ENCODE measurements at places on chromosomes 5 and 9.

DNA sequence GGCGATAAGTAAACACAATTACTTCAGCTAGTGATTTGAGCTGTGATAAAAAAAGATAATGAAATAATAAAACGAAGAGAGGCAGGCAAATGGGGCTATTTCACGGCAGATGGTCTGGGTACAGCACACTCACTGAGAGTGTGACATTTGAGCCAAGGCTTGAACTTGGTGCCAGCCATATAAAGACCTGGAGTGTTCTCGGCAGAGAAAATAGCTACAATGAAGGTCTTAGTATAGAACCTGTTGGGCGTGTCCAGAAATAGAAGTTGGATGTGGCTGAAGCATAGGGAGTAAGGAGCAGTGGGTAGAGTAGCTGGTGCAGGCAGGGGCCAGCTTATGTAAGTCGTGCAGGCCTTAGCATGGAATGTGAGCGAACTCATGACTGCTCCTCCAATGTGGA is 660.3 kb upstream of the WWC1 start:
- no peak for DNase-seq

GRCh38 chr9:3900673-3901318 is 375.0 kb upstream of the RFX3 start:
- DNase-seq = no peak

DNA sequence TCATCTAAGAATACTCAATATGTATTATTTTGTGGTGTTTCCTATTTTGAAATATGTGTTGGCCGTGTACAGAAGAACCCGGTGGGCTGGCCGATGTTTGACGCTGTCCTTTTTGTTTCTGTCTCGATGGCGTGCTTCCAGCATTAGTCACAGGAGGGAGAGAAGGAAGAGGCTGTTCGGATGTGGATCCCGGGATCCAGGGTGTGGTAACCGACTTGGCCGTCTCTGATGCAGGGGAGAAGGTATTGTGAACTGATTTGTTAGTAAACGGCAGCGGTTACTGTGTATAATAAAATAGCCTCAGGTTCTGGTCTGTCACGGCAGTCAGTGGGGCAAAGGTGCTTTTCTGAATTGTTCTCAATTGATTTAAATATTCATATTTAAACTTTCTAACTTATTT is 275.0 kb downstream of the ARHGEF28 start:
- DNase-seq = no peak

GRCh38 chr5:146395193-146395592 is 51.9 kb upstream of the TCERG1 start:
- no peak for DNase-seq

DNA sequence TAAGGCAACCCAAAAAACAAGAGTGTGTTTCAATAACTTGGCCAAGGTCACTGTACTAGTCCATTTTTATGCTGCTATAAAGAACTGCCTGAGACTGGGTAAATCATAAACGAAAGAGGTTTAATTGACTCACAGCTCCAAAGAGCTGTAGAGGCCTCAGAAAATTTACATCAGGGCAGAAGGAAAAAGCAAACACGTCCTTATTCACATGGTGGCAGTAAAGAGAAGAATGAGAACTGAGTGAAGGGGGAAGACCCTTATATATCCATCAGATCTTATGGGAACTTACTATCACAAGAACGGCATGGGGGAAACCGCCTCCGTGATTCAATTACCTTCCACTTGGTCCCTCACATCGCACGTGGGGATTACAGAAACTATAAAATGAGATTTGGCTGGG is 64.3 kb upstream of the CAMK4 start:
- DNase-seq = no peak

- DNase-seq = no peak
These were observed 90.1 kb upstream of the DMRT1 start for GRCh38 chr9:751137-752051.

DNA sequence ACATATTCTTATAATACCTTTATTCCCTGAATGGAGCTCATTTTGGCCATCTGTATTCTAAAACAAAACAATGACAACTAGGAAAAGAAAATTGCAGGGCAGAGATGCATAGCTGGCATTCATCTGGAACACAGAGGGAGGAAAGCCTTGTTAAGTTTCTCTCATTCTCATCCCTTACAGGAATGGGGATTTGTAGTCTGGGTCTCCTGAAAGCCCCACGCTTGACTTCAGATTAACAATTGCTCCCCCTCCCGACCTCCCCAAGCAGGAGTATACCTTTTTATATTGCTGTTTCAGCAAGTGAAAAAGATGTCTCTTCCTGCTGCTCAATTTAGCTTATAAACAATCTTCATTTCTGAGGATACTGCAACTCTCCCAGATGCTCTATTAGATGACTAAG is 812.1 kb downstream of the EFNA5 start:
- no peak for DNase-seq

DNA sequence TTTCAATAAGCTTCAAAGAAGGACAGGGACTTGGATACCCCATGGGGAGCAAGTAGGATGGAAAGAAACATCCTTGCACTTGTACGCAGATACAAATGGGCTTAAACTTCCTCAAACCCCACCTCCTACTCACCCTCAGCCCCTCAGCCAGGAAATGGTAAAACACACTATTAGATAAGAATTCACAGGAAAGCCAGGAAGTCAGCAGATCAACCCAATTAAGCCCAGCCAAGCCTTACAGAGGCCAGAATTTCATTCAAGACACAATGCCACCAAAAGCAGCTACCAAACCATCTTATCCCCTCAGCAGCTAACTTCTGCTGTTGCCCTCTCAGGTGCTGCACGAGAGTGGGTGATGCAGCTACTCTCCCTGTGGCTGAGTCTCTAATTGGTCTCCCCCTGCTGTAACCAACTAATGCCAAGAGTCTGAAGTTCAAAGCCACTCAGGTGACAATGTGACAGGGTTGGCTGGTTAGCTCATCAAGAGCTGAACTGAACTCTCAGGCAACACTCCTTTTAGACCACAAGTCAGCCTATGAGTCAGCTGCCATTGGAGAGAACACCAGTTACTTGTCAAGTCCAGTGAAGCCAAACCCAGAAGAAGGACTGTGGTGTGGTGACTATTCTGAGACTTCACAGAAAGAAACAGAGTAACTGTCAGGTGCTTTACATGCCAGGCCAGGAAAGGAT is 201.9 kb downstream of the ZNF608 start:
- DNase-seq = no peak

DNA sequence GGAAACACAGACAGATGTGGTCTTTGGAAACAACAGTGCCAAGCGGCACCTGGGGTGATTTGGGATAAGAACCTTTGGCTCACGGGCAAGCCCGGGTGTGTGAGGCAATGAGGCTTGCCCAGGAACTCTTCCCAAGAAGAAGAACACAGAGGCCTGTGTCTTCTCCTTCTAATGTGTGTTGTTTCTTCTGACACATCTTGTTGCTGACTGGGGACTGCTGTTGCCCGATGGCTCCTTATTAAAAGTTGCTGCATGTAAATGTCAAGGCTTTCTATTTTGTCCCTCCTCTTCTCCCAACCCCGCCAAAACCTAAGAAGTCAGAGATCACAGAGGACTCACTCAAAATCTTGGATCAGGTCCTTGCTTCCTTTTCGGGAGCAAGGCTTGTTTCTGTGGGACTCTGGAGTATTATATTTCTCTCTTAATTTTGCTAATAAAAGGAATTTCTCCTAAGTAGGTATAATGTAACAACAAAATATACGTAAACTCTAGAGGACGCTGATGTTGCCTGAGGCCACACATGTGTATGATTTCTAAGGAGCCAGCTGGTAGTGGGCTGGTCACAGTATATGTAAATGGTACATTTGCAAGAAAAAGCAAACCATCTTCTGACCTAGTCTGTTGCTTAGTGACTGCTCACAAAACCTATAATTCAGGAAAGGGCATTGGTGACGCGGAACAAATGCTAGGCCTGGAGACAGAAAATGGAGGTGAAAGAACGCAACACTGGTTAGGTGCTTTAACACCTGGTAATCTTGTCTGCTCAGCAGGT is 232.5 kb downstream of the GADD45G start:
- no peak for DNase-seq

DNA sequence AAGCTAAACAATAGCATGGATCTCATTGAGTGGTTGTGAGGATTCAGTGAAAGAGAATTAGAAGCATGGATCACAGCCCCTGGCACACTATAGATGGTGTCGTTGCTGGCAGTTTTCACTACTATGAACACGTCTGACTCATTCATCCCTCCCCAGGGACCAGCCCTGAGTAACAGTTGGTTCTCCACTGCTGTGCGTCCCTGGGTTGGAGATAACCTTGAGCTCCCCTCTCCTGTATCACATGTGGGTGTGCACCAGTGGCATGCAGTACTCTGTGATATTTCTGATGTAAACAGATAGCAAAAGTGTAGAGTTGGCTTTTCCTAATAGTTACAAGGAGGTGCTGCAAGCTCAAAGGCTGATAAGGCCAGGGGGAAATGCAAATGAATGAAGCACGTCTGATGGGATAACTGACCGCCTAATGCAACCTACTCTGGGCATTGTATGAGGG is 8.8 kb upstream of the LCP2 start:
- no peak for DNase-seq

DNA sequence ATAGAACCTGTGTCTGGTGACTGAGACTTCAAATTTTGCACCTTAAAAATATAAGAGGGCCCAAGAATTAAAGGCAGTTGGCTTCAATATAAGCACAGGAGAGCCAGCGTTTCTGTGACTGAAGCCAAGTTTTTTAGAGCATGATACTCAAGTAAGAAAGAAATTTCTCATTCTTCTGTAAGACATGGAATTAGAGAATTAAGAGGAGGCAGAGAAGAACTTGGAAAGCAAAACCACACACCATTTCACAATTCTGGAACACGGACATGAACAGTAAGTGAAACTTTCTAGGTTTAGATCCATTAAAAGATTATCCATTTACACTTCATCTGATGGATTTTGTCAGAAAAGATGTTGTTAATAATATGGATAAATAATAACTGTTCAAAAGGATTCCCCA is 8.9 kb upstream of the AGXT2 start:
- DNase-seq = no peak

GRCh38 chr5:143922718-143923117 is 110.8 kb downstream of the HMHB1 start:
- no peak for DNase-seq

GRCh38 chr5:11383506-11384095 is 520.6 kb downstream of the CTNND2 start:
- no peak for DNase-seq

DNA sequence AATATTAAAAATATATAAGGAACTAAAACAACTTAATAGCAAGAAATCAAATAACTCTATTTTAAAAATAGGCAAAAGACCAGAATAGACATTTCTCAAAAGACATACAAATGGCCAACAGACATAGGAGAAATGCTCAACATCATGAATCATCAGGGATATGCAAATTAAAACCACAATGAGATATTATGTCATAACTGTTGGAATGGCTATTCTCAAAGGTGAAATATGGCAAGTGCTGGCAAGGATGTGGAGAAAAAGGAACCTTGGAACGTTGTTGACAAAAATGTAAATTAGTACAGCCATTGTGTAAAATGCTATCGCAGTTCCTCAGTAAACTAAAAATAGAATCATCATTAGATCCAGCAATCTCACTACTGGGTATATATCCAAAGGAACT is 468.5 kb downstream of the NFIB start:
- DNase-seq = no peak

GRCh38 chr5:118405650-118406061 is 582.7 kb downstream of the DTWD2 start:
- DNase-seq = no peak

DNA sequence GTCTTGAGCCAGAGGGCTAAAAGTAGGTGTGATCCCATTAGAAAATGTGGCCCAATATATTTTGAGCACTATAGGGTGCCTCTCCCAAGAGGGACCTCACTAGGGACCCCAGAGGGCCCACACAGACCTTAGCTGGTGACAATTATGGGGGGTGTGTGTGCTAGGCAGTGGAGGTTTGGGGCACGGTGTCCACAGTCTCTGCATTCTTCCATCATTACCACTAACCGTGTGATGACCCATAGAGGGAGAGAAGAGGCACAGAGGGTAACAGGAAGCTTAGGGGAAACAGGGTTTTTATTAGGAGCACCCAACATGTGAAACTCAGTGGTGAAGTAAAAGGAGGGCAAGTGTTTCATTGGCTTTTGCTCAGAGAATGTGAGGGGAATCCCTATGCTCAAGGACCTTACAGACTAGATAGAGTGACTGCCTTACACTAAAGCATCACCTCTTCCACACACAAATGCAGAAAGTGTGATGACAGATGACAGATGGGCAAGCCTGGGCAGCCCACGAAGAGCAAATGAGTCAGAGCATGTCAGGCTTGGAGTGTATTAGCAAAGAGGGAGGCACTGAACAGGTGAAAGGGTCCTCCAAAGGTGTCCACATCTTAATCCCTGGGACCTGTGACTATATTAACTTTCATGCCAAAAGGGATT is 2.5 kb upstream of the ACTL7A start:
- DNase-seq = no peak

DNA sequence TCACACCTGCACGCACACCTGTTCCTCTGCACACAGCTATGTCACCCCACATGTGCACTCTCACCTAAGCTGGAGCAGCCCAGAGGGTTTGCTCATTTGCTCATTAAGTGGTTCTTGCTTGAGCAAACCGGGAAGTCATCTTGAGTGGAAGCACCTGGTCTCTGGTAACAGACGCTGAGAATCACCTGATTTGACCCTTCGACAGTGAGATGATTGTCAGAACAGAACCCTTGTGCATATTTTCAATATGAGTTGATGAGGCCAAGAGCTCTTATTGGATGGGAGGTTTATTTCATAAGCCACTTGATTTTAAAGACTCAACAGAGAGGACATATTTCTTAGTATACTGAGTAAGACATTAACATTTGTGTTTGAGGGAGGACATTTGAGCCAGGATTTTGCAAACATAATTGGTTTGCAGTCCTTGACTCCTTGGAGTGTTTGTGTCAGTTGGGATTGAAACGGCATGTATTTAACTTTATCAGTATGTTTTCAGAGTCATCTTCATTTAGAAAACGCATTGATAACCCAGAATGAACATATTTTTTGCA is 22.1 kb upstream of the LPCAT1 start:
- no peak for DNase-seq

GRCh38 chr5:126398791-126399190 is 24.4 kb upstream of the GRAMD2B start:
- no peak for DNase-seq

DNA sequence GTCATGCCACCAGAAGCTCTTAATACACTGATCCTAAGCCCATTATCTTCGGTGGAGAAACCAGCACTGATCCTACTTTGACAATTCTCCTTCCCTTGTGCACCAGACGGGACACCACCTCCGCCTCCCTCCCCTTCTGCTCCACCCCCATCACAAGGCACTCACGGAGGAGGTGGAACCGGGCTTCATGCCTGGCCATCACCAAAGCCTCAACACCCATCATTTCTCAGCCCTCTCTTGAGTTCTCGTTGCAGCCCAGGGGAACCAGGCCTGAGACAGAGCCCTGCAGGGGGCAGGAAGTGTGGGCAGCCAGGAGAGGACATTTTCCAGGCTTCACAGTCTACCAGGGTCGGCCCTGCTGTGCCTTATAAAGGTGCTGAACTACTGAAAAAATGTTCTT is 160.5 kb downstream of the GOLPH3 start:
- DNase-seq = no peak

GRCh38 chr9:88508326-88508725 is 26.7 kb upstream of the NXNL2 start:
- DNase-seq = no peak

DNA sequence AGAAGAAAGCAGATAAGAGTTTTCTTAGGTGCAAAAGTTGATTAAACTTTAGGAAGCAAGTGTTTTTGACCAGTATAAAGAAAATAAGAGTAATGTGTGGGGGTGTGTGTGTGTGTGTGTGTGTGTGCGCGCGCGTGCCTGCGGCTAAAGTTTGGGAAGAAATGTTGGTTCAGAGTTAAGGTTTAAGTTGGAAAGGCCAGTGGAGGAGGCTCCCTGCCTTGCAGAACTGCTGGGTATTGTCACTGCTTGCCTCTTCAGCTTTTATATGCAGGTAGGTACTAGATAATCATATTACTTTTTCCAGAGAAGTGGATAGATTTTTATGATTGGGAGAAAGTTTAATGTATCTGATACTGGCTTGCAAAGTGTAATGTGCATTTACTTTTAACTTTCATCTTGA is 2.0 kb downstream of the PIK3R1 start:
- DNase-seq = no peak
